ENCODE measurements at places on chromosomes 7 and 10. TPM values are rescaled to one million over a fixed set of nuclear protein-coding genes. Genes with fewer than 3 reads are reported as not detected.

The PNLIPRP1 gene
- total RNA-seq, result not detected

The RADIL gene
- total RNA-seq, result 12.1 TPM

DNA sequence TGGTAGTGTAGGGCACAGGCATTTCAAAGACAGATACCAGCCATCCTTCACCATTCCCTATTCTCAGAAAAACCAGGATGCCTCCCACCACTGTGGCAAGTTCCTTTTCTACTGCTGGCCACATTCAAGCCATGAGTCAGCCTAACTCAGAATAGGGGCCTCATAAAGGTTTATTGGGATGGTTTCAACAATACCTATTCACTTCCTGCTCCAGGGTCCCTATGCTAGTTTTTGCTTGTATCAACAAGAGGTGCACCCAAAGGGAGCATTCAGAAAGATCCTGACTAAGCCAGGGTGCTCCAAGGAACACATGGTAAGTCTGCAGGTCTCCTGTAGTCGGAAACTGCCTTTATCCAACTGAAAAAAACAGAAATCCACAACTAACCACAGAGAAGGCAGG is 76.9 kb upstream of the EGR2 start:
- no peak for DNase-seq
- H3K4me3 ChIP-seq, result no peak overlapping the region
- H3K36me3 ChIP-seq, result no peaks in the 10 kb centered on the region
- no peaks in the 10 kb centered on the region for H3K4me1 ChIP-seq
- no peak overlapping the region for H3K27ac ChIP-seq
- H3K27me3 ChIP-seq, result no peaks in the 10 kb centered on the region

DNA sequence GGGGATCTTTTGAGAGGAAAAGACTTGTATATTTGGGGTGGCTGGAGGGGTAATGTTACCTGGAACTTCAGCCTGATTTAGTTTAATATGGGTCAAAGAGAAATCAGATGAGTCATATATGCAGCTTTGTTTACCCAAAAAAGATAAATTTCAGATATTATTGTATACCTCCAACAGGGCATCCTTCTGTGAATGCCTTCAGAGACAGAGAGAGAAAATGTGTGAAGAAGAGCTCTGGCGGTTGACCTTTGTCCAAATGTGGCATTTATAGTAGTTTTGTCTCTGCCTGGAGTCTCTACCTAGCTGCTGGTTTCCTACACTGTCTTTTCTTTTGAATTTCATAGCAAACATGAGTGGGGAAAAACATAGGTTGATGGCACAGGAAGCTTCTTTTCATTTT is 21.6 kb downstream of the LRMDA start:
- DNase-seq, result no peak
- H3K27ac ChIP-seq, result no peak overlapping the region
- peaks cover 4% of the 10 kb centered on the region for H3K36me3 ChIP-seq
- no peak overlapping the region for H3K4me3 ChIP-seq
- H3K27me3 ChIP-seq, result no peaks in the 10 kb centered on the region
- H3K4me1 ChIP-seq, result peaks cover 8% of the 10 kb centered on the region

The STAMBPL1 gene
- 14.4 TPM for total RNA-seq

- H3K36me3 ChIP-seq, result no peaks in the 10 kb centered on the region
- H3K27me3 ChIP-seq, result no peaks in the 10 kb centered on the region
- no peak overlapping the region for H3K27ac ChIP-seq
- no peak overlapping the region for H3K4me3 ChIP-seq
- no peak for DNase-seq
- H3K4me1 ChIP-seq, result no peaks in the 10 kb centered on the region
These were observed 911.0 kb upstream of the ZNF722 start for GRCh38 chr7:63087575-63088190.

DNA sequence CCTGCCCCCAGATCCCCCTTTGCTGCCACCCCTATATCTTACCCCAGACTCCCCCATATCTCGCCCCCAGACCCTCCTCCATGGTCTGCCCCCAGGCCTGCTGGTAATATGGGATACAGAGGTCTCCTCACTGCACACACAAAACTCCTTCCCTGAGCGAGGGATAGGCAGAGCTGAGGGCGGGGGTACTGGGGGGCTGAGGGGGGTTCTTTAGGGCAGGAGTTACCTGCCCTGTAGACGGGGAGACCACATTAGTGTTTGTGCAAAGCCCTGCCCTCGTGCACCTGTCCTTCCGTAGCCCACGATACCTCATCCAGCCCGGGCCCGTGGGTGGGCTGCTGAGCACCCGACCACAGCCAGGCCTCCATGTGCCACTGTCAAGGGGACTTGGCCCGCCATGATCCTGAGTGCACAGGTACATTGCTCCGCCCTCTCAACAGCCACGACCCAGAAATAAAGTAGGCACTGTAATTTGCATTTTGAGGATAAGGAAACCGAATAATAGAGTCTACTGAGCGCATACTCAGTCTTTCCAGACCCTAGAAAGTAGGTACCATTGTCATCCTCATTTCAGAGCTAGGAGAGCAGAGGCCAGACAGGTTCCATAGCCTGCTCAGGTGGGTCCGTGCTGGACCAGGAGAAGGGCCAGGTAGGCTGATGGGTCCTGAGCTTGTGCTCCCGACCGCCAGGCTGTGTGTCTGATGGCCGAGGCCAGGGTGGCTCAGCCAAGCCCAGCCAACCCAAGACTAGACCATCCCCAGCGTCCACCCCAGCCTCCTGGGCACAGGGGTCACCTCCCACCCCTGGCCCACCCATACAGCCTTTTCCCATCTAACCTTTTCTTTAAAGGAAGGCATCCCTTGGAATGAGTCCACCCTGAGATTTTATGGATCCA is 115.2 kb downstream of the LHPP start:
- H3K4me3 ChIP-seq, result no peak overlapping the region
- no peaks in the 10 kb centered on the region for H3K4me1 ChIP-seq
- no peaks in the 10 kb centered on the region for H3K36me3 ChIP-seq
- no peak overlapping the region for H3K27ac ChIP-seq

The MSMB gene
- total RNA-seq, result not detected

DNA sequence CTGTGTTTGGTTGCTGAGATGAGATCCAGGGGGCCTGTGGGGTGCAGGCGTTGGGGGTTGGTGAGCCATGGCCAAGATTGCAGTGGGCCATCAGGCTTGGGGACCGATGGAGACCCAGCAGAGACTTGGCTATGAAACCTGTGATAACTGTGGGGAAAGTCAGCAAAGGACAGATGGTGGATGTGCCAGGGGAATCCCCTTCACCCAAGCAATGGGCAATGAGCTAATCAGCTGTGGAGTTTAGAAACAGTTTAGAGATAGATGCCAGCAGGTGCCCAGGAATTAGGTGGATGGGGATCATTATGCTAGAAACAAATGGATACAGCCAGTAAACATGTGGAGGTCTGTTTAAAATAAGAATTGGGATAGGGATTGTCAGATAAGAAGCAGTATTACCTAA is 151.4 kb upstream of the FERD3L start:
- H3K27ac ChIP-seq, result no peak overlapping the region
- DNase-seq, result no peak
- no peaks in the 10 kb centered on the region for H3K27me3 ChIP-seq
- H3K4me3 ChIP-seq, result no peak overlapping the region
- H3K36me3 ChIP-seq, result no peaks in the 10 kb centered on the region

GRCh38 chr10:110355922-110356627 is 51.4 kb upstream of the SMNDC1 start:
- no peaks in the 10 kb centered on the region for H3K36me3 ChIP-seq
- no peaks in the 10 kb centered on the region for H3K27me3 ChIP-seq
- no peak overlapping the region for H3K27ac ChIP-seq
- peaks cover 43% of the 10 kb centered on the region for H3K4me1 ChIP-seq
- DNase-seq, result no peak

GRCh38 chr7:80679921-80680907 is 41.8 kb downstream of the CD36 start:
- no peak for DNase-seq
- H3K27ac ChIP-seq, result no peak overlapping the region
- no peaks in the 10 kb centered on the region for H3K27me3 ChIP-seq
- H3K36me3 ChIP-seq, result no peaks in the 10 kb centered on the region
- H3K4me3 ChIP-seq, result no peak overlapping the region

The ADAMTS14 gene
- 0.13 TPM for total RNA-seq

The DDX50 gene
- total RNA-seq, result 33.0 TPM

DNA sequence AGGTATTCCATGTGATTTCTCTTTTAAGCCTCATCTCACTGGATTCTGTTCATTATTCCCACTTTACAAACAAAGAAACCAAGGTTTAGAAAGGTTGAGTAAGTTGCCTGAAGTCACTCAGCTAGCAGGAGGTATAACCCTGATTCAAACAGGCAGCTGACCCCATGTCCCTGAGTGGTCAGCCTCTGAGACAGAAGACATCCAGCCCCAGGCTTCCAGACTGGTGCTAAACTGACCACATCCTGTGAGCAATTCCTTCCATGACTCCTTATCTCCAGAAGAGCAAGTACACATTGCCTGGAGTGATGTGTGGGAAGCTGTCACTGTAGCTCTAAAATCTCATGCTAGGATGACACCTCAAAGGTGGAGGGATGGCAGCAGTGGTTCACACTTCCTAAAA is 3.7 kb downstream of the PLPP4 start:
- H3K4me3 ChIP-seq, result no peak overlapping the region
- no peaks in the 10 kb centered on the region for H3K27me3 ChIP-seq
- no peak overlapping the region for H3K27ac ChIP-seq
- DNase-seq, result peak; percentile 24
- H3K4me1 ChIP-seq, result peaks cover 6% of the 10 kb centered on the region

GRCh38 chr7:102244601-102245000 is 42.1 kb upstream of the SH2B2 start:
- H3K36me3 ChIP-seq, result peaks cover 18% of the 10 kb centered on the region
- no peak overlapping the region for H3K4me3 ChIP-seq
- H3K4me1 ChIP-seq, result no peaks in the 10 kb centered on the region
- no peak for DNase-seq
